HTR-8/SVneo (cell line): ENCODE measurements at places on chromosomes 3 and 15.

GRCh38 chr3:189625572-189625971 is 5.6 kb upstream of the TP63 start:
- DNase-seq, result no peak

GRCh38 chr3:196941729-196942225 is 551 bp downstream of the NCBP2 start:
- DNase-seq, result peak; percentile 37

GRCh38 chr3:69203631-69204314 is 81.4 kb upstream of the LMOD3 start:
- no peak for DNase-seq

DNA sequence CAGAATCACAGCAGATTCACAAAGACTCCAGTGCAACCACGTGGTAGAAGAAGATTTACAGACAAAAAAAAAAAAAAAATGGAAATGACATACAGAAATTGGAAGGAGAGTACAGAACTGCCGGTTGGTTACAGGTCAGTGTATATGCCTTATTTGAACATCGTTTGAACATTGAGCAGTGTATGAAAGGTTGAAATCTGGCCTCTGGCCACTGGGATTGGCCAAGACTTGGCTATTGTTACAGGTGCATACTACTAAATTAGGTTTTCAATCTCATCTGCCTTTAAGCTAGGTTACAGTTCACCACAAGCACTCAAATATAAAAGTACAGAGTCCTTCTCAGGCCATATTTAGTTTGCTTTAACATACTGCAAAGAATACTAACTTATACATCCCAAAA is 59.8 kb downstream of the THBS1 start:
- no peak for DNase-seq

GRCh38 chr3:13620281-13620680 is 71.4 kb downstream of the FBLN2 start:
- no peak for DNase-seq

GRCh38 chr15:65409036-65409631 is 13.6 kb downstream of the IGDCC4 start:
- DNase-seq, result no peak

GRCh38 chr15:57440167-57440566 is 63.9 kb downstream of the CGNL1 start:
- DNase-seq, result no peak

GRCh38 chr15:40439461-40439959 is 1.2 kb upstream of the BAHD1 start:
- DNase-seq, result no peak

GRCh38 chr3:21750831-21751391 is at the start of gene ZNF385D:
Gene ZNF385D, minus strand, starts transcription at chr3:21751210. Its CDS starts 294 bp downstream, at chr3:21750916.
- DNase-seq, result peak; percentile 15

GRCh38 chr15:69035205-69035917 is 20.9 kb downstream of the NOX5 start:
- DNase-seq, result no peak

DNA sequence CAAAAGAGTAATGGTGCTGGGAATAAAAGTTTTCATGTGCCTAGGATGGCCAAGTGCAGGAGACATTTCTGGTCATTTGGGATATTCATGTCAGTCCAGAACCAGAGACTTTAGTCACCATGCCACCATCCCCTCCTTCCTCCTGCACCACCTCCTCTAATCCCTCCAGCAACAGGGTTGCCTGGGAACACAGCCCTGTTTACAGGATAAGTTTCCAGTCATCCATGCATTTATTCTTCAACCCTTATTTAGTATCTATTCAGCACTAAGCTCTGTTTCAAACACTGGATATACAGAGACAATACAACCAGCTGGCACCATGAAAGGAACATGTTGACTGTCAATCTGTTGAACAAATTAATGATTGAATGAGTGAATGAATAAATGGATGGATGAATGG is 211.7 kb downstream of the CLSTN2 start:
- no peak for DNase-seq
